ENCODE measurements at places on chromosomes 3 and 15.

GRCh38 chr3:109607897-109608296 is 270.6 kb upstream of the DPPA4 start:
- H3K36me3 ChIP-seq, result no peaks in the 10 kb centered on the region
- DNase-seq, result no peak
- no peaks in the 10 kb centered on the region for H3K27me3 ChIP-seq
- H3K4me3 ChIP-seq, result no peak overlapping the region
- no peak overlapping the region for H3K27ac ChIP-seq

DNA sequence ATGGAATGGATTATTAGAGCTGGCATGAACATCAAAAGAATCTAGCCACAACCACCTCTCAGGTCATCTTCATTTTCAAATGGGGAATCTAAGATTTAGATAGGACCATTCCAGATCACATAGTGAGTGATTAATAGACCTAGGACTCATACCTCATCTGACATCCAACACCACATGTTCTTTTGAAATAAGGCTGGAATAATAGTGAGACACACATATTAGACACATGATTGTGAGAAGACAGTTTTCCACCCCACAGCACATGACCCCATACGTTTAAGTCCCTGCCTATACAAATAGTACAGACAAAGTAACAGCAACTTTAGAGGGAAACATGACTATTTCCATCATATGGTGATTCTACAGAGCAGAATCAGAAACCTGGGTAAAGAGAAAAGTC is 344.7 kb upstream of the TPRG1 start:
- DNase-seq, result no peak
- no peaks in the 10 kb centered on the region for H3K27me3 ChIP-seq
- no peak overlapping the region for H3K4me3 ChIP-seq
- no peak overlapping the region for H3K27ac ChIP-seq

DNA sequence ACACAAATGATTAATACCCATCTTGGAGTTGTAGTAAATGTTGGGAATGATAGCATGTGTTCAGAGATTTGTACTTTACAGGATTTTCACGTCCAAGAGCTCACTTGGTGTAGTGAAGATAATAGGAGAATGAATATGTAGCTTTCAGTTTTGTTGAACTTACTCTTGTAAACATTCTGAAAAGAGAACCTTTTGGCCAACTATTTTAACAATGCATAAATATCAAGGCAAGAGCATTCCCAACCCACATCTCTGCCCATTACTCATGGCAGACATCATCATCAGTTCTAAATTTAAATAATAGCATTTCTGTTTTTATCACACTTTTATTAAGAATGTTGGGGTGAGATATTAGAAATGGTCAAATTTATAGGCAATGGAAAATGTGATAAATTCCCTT is 465.2 kb upstream of the TPRG1 start:
- no peak overlapping the region for H3K4me3 ChIP-seq
- H3K4me1 ChIP-seq, result peaks cover 7% of the 10 kb centered on the region
- H3K36me3 ChIP-seq, result peaks cover 10% of the 10 kb centered on the region
- peak overlapping the region; percentile 2 for H3K27ac ChIP-seq

GRCh38 chr15:100111125-100112060 is 230.4 kb downstream of the ADAMTS17 start:
- H3K36me3 ChIP-seq, result no peaks in the 10 kb centered on the region
- H3K4me1 ChIP-seq, result peaks cover 48% of the 10 kb centered on the region
- H3K27me3 ChIP-seq, result no peaks in the 10 kb centered on the region

DNA sequence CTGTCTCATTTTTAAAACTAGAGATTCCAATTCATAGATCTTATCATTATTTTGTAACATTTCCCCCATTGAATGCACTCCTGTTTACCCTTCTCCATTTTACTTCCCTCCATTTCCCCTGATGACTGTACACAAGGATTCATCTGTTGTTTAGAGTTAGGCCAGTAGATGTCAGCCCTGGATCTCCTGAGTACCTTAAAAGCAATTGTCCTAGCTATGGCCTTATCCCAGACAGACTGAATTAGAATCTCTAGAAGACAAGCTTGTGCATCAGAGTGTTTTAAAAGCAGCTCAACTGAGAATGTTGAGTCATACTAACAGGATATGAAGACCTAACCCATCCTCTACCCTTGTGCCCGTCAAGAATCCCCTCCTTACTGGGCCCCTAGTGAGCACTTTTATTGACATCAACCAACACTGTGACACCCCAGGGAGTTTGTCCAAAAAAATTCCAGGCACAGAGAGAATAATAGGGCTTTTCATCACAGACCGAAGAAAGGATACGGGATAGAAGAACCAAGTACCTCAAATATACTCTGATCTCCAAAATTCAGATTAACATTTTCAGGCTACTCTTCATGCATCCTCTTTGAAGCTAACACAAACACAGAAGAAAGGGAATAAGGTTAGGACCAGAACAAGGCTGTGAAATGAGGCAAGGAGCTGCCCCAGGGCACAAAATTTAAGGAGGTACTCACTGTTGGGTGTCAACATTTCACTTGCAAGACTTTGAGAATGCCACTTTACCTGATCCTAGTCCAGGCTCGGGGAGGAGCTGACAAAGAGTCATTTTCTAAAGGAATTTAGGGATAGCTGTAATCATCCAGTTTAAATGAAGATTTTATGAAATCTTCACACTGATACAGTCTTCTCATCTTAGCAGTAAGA is 17.1 kb downstream of the ZBED2 start:
- peaks cover 15% of the 10 kb centered on the region for H3K4me1 ChIP-seq
- peak; percentile 76 for DNase-seq
- H3K4me3 ChIP-seq, result no peak overlapping the region

Data from astrocyte (in vitro differentiated cells and primary cell).